Endodermal cell (in vitro differentiated cells): ENCODE measurements at places on chromosomes 6 and 20. TPM values are rescaled to one million over a fixed set of nuclear protein-coding genes. Genes with fewer than 3 reads are reported as not detected.

GRCh38 chr6:111996144-111996865 is 57.6 kb upstream of the CCN6 start:
- DNase-seq: no peak

- no peak for DNase-seq
These were observed 393.6 kb downstream of the ESR1 start for GRCh38 chr6:152201120-152201519.

Gene TTLL9
- 0.51 and 0.56 TPM in 2 replicates for total RNA-seq

Gene C20orf202
- not detected in 2 replicates for total RNA-seq
